Stimulated activated CD4-positive, alpha-beta T cell treated with anti-CD3 and anti-CD28 coated beads, Interleukin-1b, Interleukin-23, amount 100 ng/mL, for 24 hours (primary cell): ENCODE measurements at places on chromosomes 3 and 15.
A peak's percentile ranks its signal among the peaks of the same experiment; 100 is the strongest.

DNA sequence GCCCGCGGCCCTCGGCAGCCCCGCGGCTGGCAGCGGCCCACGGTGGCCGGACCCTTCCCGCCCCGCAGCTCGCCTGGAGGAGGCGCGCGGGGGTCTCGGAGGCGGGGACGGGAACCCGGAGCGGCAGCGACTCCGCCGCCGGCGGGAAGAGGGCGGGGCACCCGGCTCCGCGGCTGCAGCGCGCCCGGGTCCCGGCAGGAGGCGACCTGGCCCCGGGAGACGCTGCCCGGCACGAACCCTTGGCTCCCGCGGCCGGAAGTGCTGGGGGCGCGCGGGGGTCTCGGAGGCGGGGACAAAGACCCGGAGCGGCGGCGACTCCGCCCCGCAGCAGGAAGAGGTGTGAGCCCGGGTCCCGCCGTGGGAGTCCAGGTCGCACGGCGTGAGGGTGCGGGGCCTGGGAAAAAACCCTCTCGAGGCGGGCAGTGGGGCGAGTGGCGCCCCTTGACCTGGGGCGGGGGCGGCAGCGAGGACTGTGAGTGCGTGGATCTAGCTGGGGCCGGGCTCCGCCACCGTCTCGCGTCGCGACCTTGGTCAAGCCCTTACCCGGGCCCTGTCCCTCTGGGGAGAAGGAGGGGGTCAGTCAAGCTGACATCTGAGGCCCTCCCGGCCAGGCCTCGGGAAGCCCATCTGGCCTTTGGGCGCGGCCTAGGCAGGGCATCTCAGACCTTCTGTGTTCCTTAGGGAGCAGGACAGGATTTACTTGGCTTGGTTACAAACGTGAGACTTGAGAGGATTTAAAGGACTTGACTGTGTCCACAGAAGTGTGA is at the start of gene CIB2:
Gene CIB2, minus strand, starts transcription at position 151 of the 767 bp plus-strand sequence. CDS start 230 bp downstream, outside the sequence.
- peak; percentile 33 for DNase-seq

DNA sequence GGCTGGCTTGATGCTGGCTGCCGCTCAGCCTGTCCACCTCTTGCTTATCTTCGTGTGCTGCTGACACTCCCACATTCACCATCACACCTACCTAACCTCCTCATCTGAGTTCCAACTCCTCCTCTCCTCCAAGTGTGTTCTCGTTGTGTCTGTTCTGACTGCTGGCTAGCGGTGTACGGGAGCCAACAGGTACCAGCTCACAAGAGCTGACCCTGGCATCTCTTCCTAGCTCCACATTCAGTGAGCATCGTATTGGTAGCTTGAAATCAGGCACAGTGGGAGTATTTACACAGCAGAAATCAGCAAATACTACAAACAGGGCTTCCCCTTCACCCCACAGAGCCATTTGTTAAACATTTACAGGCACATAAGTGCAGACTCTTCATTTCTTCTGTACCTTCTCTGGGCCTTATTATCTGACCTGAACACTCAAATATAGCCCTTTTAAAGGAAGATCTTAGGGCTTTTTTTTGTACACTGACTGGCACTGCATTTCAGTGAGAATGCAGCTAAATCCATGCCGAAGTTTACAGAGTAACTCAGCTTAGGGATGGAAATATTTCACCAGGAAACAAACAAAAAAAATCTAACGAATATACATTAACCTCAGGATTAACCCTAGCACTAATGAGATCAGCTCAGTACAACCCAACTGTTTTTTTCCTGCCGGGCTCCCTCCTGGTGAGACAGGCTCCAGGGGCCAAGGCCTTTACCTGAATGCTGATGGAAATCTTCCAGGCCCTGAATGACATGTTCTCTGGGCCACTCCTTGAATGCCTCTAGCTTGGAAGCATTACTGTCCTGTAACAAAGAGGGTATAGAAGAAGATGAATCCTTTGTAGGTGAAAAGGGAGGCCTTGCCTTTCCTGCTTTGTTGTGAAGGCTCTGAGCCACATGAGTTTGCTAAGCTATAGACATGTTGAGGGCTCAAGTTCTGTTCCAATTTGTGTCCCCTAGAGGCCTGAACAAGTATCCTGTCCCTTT is 150.5 kb upstream of the LPP start:
- no peak for DNase-seq

DNA sequence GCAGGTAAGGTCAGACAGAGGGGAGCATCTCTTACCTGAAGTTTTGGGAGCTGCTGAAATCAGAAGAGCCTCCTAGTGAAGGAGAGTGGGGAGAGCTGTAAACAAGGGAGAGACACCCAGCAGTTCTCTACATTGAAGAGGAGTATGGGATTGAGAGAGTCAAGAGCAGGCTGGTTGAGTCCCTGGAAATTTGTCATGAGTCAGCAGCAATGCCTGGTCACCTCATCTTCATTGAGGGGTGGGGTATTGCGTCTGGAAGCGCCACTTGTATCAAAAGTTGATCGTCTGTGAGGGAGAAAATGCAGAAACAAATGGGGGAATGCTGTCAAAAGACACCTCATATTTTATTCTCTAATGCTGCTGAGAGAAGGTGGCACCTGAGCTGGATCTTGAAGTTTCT is 256.6 kb upstream of the CFAP20DC start:
- DNase-seq = no peak

DNA sequence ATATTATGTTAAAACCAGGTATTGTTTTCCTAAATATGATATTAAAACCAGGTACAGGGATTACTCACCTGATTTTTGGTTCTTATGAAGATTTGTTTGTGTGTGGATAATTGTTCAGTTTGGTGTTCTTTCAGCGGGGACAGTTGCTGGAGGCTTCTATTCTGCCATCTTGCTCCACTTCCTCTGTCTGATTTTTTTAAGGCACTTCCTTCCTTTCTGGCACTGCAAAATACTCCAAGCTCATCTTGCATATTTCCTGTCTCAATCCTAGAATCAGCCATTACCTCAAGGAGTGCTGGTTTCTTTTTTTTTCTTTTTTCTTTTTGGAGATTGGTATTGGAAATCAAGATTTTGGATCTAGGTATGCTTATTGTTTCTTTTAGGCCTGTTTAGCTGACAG is 229.9 kb downstream of the SV2B start:
- no peak for DNase-seq

DNA sequence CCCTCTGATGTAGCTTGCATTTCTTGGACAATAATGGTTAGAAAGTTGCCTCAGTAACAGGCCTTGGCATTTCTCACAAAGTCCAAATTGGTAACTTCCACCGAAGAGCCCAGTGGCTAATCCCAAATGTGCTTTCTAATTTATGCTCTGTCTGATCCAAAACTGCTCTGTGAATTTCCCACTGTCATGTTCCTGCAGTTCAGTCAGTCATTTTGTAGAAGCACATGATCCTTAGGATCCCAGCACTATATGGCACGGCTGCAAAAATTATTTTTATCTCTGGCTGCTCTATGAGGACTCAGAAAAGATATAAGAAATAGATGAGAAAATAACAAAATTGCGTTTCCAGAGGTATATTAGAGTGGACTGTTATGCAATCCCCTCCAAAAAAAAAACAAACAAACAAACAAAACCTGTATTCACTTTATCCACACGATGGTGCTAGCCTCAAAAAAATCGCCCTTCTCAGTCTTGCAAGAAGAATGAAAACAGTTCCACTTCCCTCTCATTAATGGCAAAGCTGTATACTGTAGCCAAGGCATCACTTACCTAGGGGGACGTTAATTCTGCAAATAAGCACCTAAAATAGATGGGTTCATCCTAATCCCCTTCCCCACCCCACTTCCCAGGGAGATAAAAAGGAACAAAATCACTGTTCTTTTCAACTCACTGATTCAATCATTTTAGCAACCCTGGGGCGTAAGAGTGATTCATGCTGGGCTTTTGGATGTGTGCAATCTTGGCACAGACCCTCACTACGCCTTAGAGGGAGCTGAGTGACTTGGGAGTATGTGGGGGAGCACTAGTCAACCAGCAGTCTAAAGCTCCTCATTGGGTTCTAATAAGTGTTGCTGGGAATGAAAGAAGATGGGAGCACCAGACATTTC is 61.3 kb downstream of the TMCO5A start:
- DNase-seq = no peak

DNA sequence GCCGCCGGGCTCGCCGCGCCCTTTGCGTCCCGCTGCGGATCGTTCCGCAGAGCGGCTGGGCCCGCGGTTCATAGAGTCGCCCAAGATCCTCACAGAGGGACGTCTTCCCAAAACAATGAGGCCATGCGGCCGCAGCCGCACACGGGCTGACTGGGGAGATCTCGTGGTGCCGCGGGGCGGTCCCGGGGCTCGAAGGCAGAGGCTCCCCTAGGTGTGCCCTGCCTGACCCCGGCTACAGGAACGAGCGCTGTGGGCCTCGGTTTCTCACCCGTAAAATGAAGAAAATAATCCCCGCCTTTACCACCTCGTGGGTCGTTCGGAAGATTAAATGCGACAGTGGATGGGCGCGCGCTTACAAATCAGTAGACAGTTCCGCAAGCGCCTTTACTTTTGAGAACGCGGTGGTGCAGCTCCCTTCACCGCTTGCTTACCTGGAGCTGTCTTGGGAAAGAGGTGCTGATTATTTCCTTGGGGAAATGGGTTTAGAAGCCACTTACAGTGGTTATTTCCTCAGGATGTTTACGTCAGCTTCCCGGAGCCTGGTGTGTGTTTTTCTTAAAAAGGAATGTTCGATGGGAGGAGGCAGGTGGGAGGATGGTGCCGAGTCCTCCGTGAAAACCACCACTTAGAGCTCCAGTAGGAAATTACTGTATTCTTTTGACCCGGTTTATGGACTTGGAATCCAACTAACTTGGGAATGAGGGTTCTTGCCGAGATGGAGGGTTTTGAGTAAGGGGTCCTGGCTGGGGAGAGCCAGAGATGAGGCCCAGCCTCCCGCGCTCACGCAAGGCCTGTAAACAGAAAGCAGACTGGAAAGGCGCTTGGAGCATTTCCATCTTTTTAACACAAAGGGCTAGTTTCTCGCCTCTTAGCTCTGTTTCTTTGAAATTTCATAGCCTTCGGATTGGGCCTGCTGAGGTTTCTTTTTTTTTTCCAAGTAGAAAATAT is 1.9 kb upstream of the MEX3B start:
- DNase-seq = no peak
